ENCODE measurements at places on chromosomes 5 and 9. TPM values are rescaled to one million over a fixed set of nuclear protein-coding genes. Genes with fewer than 3 reads are reported as not detected.

DNA sequence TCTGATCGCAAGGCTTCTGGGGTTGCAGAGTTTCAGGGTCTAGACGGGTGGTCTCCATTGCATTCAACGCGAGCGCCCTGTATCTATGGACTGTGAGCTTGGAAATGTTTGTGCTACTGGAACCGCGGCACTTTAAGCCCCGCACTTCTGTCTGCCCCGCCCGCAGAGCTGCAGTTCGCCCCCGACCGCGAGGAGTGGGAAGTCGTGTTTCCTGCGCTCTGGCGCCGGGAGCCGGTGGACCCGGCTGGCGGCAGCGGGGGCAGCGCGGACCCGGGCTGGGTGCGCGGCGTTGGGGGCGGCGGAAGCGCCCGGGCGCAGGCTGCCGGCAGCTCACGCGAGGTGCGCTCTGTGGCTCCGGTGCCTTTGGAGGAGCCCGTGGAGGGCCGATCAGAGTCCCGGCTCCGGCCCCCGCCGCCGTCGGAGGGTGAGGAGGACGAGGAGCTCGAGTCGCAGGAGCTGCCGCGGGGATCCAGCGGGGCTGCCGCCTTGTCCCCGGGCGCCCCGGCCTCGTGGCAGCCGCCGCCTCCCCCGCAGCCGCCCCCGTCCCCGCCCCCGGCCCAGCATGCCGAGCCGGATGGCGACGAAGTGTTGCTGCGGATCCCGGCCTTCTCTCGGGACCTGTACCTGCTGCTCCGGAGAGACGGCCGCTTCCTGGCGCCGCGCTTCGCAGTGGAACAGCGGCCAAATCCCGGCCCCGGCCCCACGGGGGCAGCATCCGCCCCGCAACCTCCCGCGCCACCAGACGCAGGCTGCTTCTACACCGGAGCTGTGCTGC is 1.0 kb downstream of the ADAMTS19 start:
- peak; percentile 60 for DNase-seq

DNA sequence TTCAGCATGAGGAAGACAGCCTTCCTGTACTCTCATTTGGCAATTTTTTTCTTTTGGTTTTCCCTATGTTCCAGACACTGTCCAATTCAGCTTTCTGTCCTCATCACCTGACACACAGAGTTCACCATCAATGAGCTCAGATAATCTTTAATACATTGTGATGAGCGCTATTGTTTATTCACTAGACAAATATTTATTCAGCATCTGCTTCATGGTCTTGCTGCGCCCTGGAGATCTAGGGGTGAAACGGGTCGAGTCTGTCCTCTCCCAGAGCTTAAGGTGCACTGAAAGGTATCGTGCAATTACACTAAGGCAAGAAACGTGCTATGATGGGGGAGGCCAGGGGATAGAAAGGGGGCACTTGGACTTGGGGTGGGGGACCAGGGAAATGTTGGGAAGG is 281.6 kb downstream of the ZSWIM6 start:
- no peak for DNase-seq

DNA sequence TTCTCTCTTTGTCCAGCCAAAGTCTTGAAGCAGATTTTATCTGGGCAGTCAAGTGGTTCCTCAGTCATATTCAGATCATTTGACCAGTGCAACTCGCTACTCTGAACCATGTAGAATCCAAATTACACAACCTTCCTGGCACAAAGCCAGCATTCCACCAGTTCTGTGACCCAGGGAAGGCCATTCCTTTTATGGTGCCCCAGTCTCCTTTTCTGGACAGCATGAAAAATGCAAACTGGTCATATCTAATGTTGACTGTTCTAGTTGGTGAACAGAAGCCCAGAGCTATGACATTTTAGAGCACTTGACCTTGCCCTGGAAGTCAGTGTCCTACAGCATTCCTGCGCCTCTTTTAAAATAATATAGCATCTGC is 364.6 kb downstream of the BRINP1 start:
- DNase-seq: no peak

DNA sequence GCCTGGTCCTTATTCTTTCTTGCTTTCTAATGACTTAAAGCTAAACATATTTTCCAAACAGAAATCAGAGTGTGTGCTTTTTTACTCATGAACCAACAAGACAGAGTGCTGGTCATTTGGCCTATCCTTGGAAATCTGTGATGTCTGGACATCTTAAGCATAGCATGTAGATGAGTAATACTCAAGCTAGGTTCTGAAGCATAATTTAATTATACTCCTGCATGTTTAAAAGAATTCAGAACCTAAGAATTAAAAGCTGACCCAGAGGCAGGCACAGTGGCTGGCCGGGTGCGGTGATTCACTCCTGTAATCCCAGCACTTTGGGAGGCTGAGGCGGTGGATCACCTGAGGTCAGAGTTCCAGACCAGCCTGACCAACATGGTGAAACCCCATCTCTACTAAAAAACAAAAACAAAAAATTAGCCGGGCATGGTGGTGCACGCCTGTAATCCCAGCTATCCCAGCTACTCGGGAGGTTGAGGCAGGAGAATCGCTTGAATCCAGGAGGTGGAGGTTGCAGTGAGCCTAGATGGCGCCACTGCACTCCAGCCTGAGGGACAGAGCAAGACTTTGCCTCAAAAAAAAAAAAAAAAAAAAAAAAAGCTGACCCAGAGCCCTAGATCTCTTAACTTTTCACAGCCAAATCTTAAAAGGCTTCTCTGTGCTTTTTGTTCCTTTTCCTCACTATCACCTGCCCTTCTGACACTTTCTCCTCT is 16.2 kb upstream of the TJP2 start:
- no peak for DNase-seq

Gene GABRP
- 0.23 TPM for total RNA-seq

Gene ERAP2
- total RNA-seq: 5.0 TPM

Gene IL33
- total RNA-seq: 5.7 TPM

Gene C9orf153
- not detected for total RNA-seq

DNA sequence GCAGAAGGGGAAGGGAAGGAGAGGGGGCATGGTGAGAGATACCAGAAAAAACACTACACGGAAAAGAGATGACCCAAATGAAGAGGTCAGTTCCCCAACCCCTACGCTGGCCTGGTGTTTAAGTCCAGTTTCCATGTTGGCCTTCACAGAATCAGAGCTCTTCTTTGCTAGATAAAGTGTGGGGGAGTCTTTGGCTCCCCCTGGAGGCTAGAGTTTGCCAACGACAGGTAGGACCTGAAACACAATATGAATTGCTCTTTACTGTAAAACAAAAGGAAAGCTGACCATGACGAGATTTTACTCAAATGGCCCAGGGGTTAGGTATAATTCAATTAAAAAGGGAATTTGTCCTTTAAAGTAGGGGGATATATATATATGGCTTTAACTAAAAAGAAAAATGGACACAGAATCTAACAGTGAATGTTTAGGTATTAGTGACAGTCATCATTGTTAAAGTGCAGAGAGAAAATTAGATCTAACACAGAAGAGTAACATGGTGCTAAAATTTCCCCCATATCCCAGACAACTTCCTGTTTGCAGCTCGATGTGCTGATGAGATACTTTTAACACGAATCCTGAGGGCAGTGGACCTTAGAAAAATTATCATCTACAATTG is 92.0 kb downstream of the SV2C start:
- DNase-seq: peak; percentile 20

DNA sequence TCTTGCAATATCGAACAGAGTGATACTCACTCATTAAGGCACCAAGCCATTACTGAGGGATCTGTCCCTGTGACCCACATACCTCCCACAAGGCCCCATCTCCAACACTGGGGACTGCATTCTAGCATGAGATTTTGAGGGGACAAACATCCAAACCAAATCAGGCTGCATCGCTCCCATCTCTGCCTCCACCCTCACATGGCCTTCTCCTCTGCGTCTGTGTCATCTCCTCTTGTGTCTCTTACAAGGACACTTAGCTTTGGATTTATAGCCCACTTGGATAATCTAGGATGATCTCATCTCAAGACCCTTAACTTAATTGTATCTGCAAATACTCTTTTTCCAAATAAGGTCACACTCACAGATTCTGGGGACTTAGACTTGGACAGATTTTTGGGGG is 284.4 kb upstream of the DAP start:
- DNase-seq: no peak

Gene FAM240B
- total RNA-seq: not detected

Gene CYSRT1
- not detected for total RNA-seq

GRCh38 chr9:124504530-124505005 is 2.6 kb downstream of the NR5A1 start:
- no peak for DNase-seq

GRCh38 chr5:137595396-137596079 is 96.4 kb upstream of the SPOCK1 start:
- DNase-seq: no peak

Gene PCDHGA2
- 1.6 TPM for total RNA-seq

Gene FOXI1
- total RNA-seq: 0.24 TPM

DNA sequence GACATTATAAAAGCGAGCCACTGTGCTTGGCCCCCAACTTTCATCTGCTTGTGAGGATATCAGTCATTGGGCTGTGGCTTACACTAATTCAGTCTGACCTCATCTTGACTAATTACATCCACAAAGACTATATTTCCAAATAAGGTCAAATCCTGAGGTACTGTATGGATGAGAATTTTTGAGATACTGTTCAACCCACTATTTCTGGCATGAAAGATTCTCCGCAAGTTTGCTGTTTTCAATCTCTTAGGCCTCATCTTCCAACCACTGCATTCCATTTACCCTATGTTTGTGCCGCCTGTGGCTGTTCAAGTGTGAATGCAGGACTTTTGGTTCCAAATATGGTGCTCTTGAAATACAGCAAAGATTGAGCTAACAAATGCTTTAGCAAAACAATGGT is 400.9 kb upstream of the SGCD start:
- no peak for DNase-seq

Gene FAM151B
- 2.0 TPM for total RNA-seq

DNA sequence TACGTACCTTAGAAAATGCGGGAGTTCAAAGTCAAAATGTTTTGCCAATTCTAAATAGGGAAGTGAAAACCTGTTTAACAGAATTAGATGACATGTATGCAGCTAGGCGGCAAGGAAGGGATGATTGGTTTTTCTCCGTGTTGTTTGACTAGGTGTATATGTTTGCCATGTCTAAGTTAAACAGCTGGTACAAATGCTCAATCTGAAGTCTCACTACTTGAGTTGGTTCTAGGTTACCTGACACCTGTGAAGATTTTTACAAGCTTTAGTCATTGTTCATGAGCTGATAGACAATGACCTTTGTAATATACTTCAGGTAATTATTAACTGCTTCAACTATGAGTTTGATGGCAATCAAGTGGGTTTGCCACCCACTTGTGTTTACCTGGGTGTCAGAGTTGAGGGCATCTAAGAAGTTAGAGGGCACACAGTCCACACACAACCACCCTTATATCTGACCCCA is 74.3 kb downstream of the SLC44A1 start:
- no peak for DNase-seq

GRCh38 chr9:18555105-18555883 is 81.3 kb downstream of the ADAMTSL1 start:
- no peak for DNase-seq

Measured in pancreas (tissue), 10 donors.